ENCODE measurements at places on chromosomes 7 and 10.
A peak's percentile ranks its signal among the peaks of the same experiment; 100 is the strongest.

GRCh38 chr10:15457382-15457781 lies 86.3 kb upstream of the FAM171A1 start:
- no peak for DNase-seq

- DNase-seq, result no peak
Observed at GRCh38 chr10:62632071-62632809, 172.3 kb upstream of the ADO start.

GRCh38 chr10:80945264-80945880 lies 407.7 kb downstream of the SH2D4B start:
- DNase-seq, result no peak

DNA sequence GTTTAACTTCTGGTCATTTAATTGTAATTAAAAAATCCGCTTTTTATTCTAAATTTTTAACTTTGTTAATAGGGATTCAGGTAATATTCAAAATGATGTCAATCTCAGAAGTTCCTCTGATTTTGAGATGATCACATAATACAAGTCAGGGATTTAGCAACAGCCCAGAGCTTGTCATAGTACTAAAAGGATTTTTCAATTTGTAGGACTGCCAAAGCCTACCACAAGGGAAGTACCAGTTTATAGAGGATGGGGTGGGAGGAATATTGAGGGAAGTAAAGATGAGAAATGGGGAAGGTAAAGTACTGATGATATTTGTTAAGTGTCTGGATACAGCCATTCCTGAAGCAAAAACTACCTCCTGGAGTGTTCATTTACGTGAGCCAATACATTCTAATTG lies 278.2 kb upstream of the TEX47 start:
- no peak for DNase-seq

DNA sequence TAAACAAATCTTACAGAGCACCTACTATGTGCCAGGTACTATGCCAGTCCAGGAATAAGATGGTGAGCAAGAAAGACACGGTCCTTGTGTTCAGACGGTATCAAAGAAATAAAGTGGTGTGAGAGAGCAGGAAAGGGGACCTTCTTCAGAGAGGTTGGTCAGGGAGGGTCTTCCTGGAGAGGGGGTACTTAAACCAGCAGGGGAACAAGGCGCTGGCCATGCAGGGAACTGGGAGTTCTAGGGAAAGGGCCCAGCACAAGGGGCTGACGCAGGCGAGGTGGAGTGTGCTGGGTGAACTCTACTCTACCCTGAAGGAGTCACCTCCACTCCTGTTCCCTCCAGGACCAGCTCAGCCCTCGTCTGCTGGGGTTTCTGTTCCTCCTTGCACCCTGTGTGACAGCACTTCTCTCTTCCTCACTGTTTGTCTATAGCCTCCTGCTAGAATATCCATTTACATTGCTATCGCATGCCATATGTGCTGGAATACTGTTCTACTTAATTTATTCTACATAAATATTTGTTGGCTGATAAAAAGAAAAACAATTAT lies 73.5 kb downstream of the AOAH start:
- DNase-seq, result no peak

DNA sequence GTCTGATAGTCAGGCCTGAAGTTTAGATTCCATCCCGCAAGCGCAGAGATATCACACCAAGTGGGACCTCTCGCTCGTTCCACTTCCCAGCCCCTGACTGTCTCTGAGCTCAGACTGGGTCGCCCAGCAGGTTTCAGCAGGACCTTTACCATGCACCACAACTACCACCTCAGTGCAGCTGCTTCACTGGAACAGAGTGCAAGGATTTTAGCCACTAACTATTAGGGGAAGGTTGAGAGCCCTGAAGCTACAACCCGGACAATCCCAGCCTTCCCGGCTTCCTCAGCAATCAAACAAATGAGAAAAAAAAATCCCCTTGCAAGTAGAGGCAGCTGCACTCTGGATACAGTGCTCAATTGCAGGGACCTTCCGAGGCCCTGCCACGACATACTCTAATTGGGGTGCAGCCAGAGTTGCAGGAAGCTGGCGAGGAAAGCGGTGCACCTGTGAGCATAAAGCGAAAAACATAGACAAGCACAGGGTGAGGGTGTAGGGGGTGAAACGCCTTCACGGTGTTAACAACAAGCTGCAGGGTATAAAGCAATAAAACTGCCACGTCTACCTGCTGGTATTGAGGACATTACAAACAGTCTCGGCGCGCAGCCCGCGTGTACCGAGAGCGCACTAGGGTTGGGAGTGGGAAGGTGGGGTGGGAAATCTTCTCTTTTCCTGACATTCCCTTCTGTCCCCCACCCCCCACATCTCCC lies 2.6 kb upstream of the DLX6 start:
- no peak for DNase-seq

- no peak for DNase-seq
Observed at GRCh38 chr10:128337860-128338378, 211.7 kb upstream of the MKI67 start.

DNA sequence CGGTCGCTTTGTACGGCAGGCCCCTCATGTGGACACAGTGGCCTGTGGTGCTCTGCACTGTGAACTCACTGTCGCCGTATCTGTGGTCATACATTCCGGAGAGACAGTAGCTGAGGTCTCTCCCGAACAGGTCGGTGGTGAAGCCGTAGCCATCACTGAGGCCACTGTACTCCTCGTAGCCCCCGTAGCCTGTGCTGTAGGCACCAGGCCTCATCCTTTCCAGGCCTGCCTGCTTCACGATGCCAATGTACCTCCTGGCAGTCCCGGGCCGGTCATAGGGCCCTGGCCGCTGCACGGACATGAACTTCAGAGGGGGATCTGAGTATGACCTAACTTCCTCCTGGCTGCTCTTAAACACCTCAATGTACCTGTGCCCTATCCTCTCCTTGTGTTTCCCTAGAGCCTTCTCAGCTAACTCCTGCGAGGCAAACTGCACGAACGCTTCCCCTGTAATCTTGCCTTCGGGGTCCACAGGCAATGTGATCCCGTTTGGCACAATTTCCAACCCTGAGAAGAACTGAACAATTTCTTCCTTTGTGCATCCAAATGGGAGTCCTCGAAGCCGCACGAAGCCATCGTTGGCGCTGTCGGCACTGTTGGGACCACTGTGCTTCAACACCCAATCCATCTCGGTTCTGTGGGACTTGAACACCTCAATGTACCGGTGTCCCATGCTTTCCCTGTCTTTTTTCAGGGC lies 15.7 kb downstream of the FXYD4 start:
- DNase-seq, result no peak

- DNase-seq, result no peak
Observed at GRCh38 chr7:96224685-96225084, 97.2 kb downstream of the SLC25A13 start.

DNA sequence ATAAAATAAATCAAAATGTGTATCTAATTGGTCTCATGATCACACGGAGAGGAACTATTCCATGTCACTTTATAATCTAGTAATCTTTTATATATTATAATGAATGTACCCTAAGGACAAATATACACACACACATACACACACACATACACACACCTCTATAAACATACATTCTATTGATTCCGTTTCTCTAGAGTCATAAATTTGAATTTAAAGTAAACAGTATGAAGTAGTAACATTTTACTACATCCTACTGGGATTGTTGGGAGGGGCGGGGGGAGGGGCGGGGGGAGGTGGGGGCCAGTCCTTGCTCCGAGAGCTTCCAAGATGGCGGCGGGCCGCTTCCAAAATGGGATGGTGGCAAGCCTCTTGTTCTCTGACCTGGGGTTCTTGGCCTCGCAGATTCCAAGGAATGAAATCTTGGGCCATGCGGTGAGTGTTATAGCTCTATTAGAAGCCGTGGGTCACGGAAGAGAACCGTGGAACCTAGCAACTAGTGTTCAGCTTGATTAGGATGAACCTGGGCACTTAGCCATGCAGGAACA lies 143.2 kb downstream of the REEP3 start:
- DNase-seq, result no peak

GRCh38 chr7:68980011-68980410 lies 618.3 kb upstream of the AUTS2 start:
- DNase-seq, result no peak

GRCh38 chr7:55185941-55186609 lies 167.3 kb downstream of the EGFR start:
- peak; percentile 95 for DNase-seq

DNA sequence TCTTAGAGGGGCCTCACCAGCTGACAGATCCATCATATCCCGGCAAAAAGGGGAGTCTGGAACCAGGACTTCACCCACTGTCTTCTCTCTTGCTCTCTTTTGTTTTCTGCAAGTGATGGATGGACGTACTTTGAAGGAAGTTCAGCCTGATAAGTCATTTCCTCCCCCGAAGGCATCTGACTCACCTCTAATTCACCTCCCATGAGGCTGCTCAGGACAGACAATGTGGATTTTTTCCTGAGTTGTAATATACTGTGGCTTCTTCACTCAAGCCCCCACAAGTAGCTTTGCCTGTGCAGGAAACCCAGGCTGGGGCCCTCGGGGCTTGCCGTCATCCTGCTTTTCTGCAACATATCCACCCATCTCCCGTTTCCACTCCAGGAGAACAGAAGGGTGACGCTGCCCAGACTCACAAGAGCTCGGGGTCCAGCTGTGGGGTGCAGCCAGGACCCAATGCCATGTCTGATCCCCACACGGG lies 70.4 kb downstream of the ASB13 start:
- peak; percentile 85 for DNase-seq

GRCh38 chr10:70566515-70567290 lies 35.8 kb downstream of the PRF1 start:
- DNase-seq, result no peak

Measured in T1000 (cell line).